Testis (tissue), 5 donors: ENCODE measurements at places on chromosomes 16 and 17. TPM values are rescaled to one million over a fixed set of nuclear protein-coding genes. Genes with fewer than 3 reads are reported as not detected.

GRCh38 chr17:17783116-17783824 lies 53.5 kb downstream of the SREBF1 start:
- H3K4me3 ChIP-seq, result peak overlapping the region; percentile 57
- H3K36me3 ChIP-seq, result no peaks in the 10 kb centered on the region
- peak overlapping the region; percentile 78 for H3K27ac ChIP-seq
- DNase-seq, result peak; percentile 82
- H3K4me1 ChIP-seq, result peaks cover 63% of the 10 kb centered on the region

DNA sequence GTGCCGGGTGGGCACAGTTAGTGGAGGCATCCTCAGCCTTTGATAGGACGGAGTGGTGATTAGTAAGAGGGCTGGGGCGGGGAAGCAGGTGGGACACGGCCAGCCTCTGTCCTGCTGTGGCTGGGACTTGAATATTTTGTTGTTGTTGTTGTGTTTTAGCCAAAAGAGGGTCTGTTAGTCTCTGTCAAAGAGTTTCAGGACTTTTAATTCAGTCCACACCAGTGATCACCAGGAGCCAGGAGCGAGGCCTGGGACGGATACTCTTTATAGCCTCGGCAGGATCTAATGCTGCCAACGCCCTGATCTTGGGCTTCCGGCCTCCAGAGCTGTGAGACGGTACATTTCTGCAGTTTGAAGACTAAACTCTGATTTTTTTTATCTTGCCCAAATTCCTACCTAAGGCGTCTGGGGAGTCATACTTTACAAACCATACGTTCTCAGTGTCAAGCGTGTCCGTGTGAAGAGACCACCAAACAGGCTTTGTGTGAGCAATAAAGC lies 2.9 kb upstream of the RNF213 start:
- H3K27ac ChIP-seq, result no peak overlapping the region
- DNase-seq, result no peak

GRCh38 chr17:40705584-40705983 lies 2.0 kb upstream of the KRT24 start:
- H3K4me1 ChIP-seq, result no peaks in the 10 kb centered on the region
- H3K27me3 ChIP-seq, result no peaks in the 10 kb centered on the region
- H3K36me3 ChIP-seq, result no peaks in the 10 kb centered on the region
- no peak overlapping the region for H3K4me3 ChIP-seq

DNA sequence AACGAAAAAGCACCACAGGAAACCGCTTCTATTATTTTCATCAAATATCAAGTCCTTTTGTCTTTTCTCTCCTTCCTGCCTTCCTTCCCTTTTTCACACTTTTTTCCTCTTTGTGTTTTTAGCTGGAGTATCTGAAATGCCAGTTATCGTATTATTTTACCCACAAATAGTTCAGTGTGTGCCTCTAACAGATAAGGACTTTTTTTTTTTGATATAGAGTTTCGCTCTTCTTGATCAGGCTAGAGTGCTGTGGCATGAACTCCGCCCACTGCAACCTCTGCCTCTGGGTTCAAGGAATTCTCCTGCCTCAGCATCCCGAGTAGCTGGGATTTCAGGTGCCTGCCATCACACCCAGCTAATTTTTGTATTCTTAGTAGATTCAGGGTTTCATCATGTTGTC lies 10.7 kb downstream of the DNAAF1 start:
- H3K36me3 ChIP-seq, result no peaks in the 10 kb centered on the region
- H3K27ac ChIP-seq, result no peak overlapping the region
- no peak overlapping the region for H3K4me3 ChIP-seq
- H3K4me1 ChIP-seq, result peaks cover 5% of the 10 kb centered on the region
- no peaks in the 10 kb centered on the region for H3K27me3 ChIP-seq
- DNase-seq, result no peak

DNA sequence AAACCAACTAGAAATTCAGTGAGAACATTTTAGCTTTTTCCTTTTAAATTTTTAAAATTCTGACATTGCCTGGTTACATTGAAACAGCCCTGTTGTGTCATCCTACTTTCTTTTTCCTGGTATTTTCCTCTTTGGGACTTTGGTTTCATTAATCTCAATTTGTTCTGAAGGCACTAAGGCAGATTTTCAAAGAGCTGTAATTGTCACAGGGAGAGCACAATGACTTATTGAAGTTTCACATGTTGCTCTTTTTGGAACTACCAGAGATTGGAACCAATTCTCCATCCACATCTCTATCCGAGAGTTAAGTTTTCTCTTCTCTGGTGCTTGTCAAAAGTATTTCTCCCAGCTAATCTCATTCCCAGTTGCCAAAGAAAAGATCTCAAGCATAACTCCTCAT lies 144.7 kb upstream of the TBX2 start:
- no peak overlapping the region for H3K4me3 ChIP-seq
- no peaks in the 10 kb centered on the region for H3K36me3 ChIP-seq
- H3K27me3 ChIP-seq, result no peaks in the 10 kb centered on the region
- H3K27ac ChIP-seq, result no peak overlapping the region
- H3K4me1 ChIP-seq, result peaks cover 38% of the 10 kb centered on the region

DNA sequence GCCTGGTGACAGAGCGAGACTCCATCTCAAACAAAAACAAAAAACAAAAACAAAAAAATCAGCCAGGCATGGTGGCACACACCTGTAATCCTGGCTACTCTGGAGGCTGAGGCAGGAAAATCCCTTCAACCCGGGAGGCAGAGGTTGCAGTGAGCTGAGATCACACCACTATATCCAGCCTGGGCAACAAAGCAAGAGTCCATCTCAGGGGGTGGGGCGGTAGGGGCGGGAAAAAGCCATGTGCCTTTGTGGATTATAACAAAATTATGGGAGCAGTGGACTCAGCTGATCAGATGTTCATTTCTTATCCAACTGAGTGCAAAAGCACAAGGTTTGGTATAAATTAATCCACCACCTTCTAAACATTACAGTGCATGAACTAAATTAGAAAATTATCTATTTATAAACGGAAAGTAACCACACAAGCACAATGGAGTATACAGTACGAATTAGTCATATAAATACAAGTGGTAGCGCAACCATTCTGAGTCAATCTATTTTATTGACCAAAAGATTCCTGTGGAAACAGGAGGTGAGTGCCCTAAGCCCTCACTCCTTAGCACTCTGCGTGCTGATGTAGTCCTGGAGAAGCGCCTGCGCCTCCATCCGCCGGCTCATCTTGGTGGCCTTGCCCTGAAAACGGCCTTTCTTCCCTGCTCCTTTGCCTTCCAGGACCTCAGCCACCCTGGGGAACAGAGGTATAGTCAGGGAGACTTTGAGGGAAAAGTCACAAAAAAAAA lies 14.0 kb downstream of the AARSD1 start:
- H3K27me3 ChIP-seq, result no peaks in the 10 kb centered on the region
- H3K36me3 ChIP-seq, result no peaks in the 10 kb centered on the region
- H3K4me3 ChIP-seq, result no peak overlapping the region

DNA sequence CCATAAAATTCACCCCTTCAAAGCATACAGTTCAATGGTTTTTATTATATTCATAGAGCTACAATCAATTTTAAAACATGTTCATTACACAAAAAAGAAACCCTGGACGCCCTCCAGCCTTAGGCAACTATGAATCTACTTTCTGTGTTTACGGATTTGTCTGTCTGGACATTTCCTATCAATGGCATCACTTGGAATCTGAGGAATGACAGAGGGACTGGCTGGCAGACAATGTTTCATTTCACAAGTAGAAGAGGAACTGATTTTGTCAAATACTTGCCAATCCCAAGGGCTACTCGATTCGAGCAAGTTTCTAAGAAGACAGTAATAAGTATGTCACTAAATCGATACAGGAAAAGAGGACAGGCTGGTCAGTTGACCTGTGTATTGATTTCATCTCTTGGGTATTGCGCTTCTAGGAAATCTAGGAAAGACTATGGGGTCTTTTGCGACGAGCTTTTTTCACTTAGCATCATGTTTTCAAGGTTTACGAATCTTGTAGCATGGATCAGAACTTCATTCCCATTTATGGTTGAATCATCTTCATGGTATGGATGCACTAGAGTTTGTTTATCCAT lies 56.6 kb downstream of the RGS9 start:
- no peak overlapping the region for H3K27ac ChIP-seq
- peak; percentile 76 for DNase-seq
- no peak overlapping the region for H3K4me3 ChIP-seq
- H3K36me3 ChIP-seq, result no peaks in the 10 kb centered on the region
- no peaks in the 10 kb centered on the region for H3K27me3 ChIP-seq

GRCh38 chr16:31213877-31214707 lies at the start of gene TRIM72:
TRIM72 (plus strand) TSS chr16:31214119; CDS start chr16:31214739, 620 bp downstream.
- DNase-seq, result no peak
- peaks cover 16% of the 10 kb centered on the region for H3K4me1 ChIP-seq
- peak within 1 kb of the TSS; percentile 13 for H3K4me3 ChIP-seq
- no peaks in the 10 kb centered on the region for H3K27me3 ChIP-seq
- no peak within 1 kb of the TSS for H3K27ac ChIP-seq

DNA sequence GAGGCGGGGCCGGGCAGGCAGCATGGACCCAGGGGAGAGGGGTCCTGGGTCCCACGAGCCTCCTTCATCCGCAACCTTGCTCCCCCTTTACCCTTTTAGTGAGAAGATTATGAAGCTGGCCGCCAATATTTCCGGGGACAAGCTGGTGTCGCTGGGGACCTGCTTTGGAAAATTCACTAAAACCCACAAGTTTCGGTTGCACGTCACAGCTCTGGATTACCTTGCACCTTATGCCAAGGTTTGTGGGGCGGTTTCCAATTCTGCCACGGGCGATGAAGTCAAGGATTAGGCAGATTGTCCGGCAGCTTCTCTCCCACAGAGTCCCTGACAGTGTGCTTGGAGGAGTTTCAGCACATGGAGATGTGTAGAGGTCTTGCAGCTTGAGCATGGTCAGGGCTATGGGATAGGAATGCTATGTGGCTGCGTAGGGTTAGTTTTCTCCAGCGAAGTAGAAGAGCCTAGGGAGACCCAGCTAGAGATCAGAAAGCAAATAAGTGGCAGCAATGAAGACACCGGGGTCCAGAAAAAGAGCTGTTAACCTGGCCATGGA lies 598 bp downstream of the NIP7 start:
- H3K27me3 ChIP-seq, result no peaks in the 10 kb centered on the region
- peak overlapping the region; percentile 84 for H3K27ac ChIP-seq

HNF1B gene
- 6.3 TPM for polyA plus RNA-seq

- no peaks in the 10 kb centered on the region for H3K36me3 ChIP-seq
- no peaks in the 10 kb centered on the region for H3K27me3 ChIP-seq
- no peak overlapping the region for H3K4me3 ChIP-seq
- H3K4me1 ChIP-seq, result no peaks in the 10 kb centered on the region
- no peak overlapping the region for H3K27ac ChIP-seq
Observed at GRCh38 chr16:56897026-56897799, 32.2 kb downstream of the SLC12A3 start.

DNA sequence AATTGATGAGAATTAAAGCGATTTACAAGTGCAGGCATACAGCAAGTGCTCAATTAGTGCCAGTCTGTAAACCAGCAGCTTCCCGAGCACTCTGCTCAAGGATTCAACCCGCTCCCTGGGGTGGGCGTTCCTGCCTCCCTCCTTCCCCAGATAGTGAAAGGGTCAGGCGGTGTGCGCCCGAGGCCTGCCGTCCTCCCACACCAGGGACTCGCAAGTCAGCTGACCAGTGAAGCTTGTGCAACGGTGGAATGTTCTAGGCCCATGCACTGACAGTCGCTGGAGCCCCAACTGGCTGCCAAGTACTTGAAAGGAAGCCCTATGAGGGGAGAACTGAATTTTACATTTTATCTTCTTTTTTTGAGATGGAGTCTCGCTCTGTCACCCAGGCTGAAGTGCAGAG lies 53.5 kb upstream of the PABPN1L start:
- no peak overlapping the region for H3K27ac ChIP-seq
- no peaks in the 10 kb centered on the region for H3K36me3 ChIP-seq
- H3K4me1 ChIP-seq, result peaks cover 10% of the 10 kb centered on the region

GRCh38 chr17:57308543-57309186 lies 52.3 kb downstream of the MSI2 start:
- H3K27me3 ChIP-seq, result no peaks in the 10 kb centered on the region
- H3K4me3 ChIP-seq, result no peak overlapping the region
- no peak overlapping the region for H3K27ac ChIP-seq
- no peak for DNase-seq
- H3K36me3 ChIP-seq, result no peaks in the 10 kb centered on the region

DNA sequence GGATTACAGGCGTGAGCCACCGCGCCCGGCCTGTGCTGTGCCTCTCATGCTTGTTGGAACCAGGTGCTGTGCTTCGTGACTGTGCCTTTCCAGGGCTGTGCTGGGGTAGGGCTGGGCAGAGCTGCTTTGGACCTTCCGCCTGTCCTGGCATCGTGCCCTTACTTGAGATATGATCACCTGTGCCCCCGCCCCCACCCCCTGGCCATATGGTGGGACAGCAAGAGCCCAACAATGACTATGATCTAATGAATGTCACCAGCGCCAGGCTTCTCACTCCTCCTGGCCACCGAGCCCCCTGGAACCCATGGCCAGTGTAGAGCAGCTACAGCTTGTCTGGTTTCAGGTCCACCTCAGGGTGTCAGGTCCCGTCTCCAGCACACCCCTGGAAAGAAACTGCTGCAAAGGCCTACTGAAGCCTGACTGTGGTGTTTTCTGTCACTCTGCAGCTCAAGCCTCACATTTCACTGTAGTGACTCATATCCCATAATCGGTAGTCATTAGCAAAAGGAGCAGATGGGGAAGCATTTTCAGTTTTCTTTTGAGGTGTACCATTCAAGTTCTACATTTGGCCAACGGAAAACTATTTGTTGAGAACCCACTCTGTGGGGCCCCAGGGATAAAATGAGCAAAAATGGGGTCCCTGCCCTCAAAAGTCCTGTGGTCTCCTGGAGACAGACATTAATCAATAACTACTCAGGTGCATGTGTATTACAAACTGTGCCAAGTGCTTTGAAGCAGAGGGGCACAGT lies 22.1 kb downstream of the FCSK start:
- DNase-seq, result no peak
- no peaks in the 10 kb centered on the region for H3K4me1 ChIP-seq
- H3K4me3 ChIP-seq, result no peak overlapping the region
- no peak overlapping the region for H3K27ac ChIP-seq
- no peaks in the 10 kb centered on the region for H3K36me3 ChIP-seq

DNA sequence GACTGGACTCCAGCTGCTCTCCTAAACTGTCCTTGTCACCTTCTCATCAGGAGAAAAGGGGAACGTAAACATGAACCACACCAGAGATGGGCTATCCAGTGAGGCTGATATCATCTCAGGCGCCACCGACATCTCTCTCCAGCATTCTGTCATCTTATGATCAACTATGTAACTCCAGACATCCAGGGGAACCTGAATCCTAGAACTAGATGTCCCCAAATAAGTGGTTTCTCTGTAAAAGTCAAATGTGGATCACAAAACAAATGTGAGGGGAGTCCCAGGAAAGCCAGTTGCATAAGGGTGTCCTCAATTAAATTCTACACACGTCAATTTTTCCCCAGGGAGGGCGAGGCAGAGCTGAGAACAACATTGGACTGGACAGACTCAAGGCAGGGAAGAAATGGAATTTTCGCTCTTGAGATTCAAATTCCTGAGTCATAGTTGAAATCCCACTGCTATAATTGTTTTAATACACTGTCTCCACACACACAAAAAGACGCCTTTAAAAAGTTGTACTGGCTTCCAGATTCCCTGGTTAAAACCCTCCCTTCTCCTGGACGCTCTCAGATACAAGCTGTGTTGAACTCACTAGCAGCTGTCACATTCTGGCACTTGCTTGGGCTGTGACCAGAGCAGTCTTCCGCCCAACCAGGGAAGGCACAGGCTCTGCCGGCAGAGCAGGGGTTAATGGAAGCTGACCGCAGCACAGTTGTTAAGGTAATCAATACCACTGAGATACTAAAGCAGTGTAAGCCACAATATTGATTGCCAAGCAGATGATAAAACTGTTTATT lies 62.6 kb downstream of the ZFHX3 start:
- H3K4me1 ChIP-seq, result peaks cover 29% of the 10 kb centered on the region
- DNase-seq, result peak; percentile 63
- no peaks in the 10 kb centered on the region for H3K36me3 ChIP-seq
- peak overlapping the region; percentile 89 for H3K27ac ChIP-seq
- no peaks in the 10 kb centered on the region for H3K27me3 ChIP-seq

GRCh38 chr17:54666559-54666958 lies 234.1 kb upstream of the TOM1L1 start:
- no peak for DNase-seq
- no peaks in the 10 kb centered on the region for H3K4me1 ChIP-seq
- no peaks in the 10 kb centered on the region for H3K36me3 ChIP-seq
- H3K27ac ChIP-seq, result no peak overlapping the region

KLHL36 gene
- 75.1 TPM for polyA plus RNA-seq

CUEDC1 gene
- polyA plus RNA-seq, result 13.3 TPM
